A549 treated with GW870086 at 1 μM for 4 hours (cell line): ENCODE measurements at places on chromosomes 5 and 9. TPM values are rescaled to one million over a fixed set of nuclear protein-coding genes. Genes with fewer than 3 reads are reported as not detected.

Gene SHOC1
- total RNA-seq = 0.05 TPM in 1 of 5 replicates, not detected in the others

Gene SLC46A2
- not detected in 5 replicates for total RNA-seq

Gene CYSRT1
- 3.6 to 5.2 TPM (median 4.2 TPM) in 5 replicates for total RNA-seq

Gene NR2F1
- total RNA-seq = 3.2 to 6.4 TPM (median 4.3 TPM) in 5 replicates

Gene SVEP1
- 1.2 to 2.1 TPM (median 1.8 TPM) in 5 replicates for total RNA-seq

Gene HARS2
- total RNA-seq = 33.2 to 42.4 TPM (median 37.4 TPM) in 5 replicates

Gene PCDHB9
- total RNA-seq = 0.05 TPM in 1 of 5 replicates, not detected in the others

Gene TEK
- total RNA-seq = 0.07 to 0.16 TPM (median 0.11 TPM) in 5 replicates

Gene GPR150
- 0.08 to 0.27 TPM (median 0.21 TPM) in 3 of 5 replicates, not detected in the others for total RNA-seq

Gene P4HA2
- 44.8 to 51.8 TPM (median 50.6 TPM) in 5 replicates for total RNA-seq

Gene SEMA6A
- total RNA-seq = 0.06 to 0.27 TPM (median 0.11 TPM) in 4 of 5 replicates, not detected in the other

Gene ZDHHC11
- 12.3 to 21.6 TPM (median 17.7 TPM) in 5 replicates for total RNA-seq

Gene PCDHA10
- 0.03 to 0.05 TPM (median 0.04 TPM) in 4 of 5 replicates, not detected in the other for total RNA-seq

Gene PDE6A
- 0.09 to 0.28 TPM (median 0.23 TPM) in 5 replicates for total RNA-seq

Gene SLC27A6
- total RNA-seq = 0.03 to 0.08 TPM (median 0.05 TPM) in 3 of 5 replicates, not detected in the others

Gene NUP214
- total RNA-seq = 22.0 to 27.1 TPM (median 23.1 TPM) in 5 replicates

Gene GRPEL2
- 7.4 to 8.8 TPM (median 7.8 TPM) in 5 replicates for total RNA-seq

Gene INPP5E
- 14.2 to 20.7 TPM (median 19.7 TPM) in 5 replicates for total RNA-seq

Gene ANGPTL2
- not detected in 5 replicates for total RNA-seq

Gene C9orf152
- 0.05 to 0.13 TPM (median 0.07 TPM) in 5 replicates for total RNA-seq

Gene PCDHB10
- 0.05 TPM in 2 of 5 replicates, not detected in the others for total RNA-seq

Gene SLC1A3
- 0.07 to 0.09 TPM in 2 of 5 replicates, not detected in the others for total RNA-seq

Gene SH2D3C
- total RNA-seq = 0.06 to 0.07 TPM in 2 of 5 replicates, not detected in the others

Gene MOB3B
- 7.2 to 11.0 TPM (median 9.6 TPM) in 5 replicates for total RNA-seq

Gene PTTG1
- total RNA-seq = 194 to 270 TPM (median 207 TPM) in 5 replicates

Gene FBXL7
- total RNA-seq = 1.3 to 1.8 TPM (median 1.5 TPM) in 5 replicates

Gene CCDC180
- total RNA-seq = 0.54 to 0.94 TPM (median 0.72 TPM) in 5 replicates

Gene PRUNE2
- 0.06 to 0.23 TPM (median 0.13 TPM) in 4 of 5 replicates, not detected in the other for total RNA-seq

Gene SOX30
- total RNA-seq = 0.07 to 0.10 TPM in 2 of 5 replicates, not detected in the others

Gene GRIA1
- not detected in 5 replicates for total RNA-seq

Gene NUTM2F
- not detected in 5 replicates for total RNA-seq

Gene NR6A1
- 1.4 to 2.2 TPM (median 1.8 TPM) in 5 replicates for total RNA-seq

Gene SPINK6
- 0.49 to 0.87 TPM (median 0.64 TPM) in 3 of 5 replicates, not detected in the others for total RNA-seq

Gene ADAMTS13
- total RNA-seq = 0.37 to 1.1 TPM (median 0.52 TPM) in 5 replicates

Gene LRRC19
- total RNA-seq = not detected in 5 replicates

Gene DNM1
- 80.7 to 101 TPM (median 88.4 TPM) in 5 replicates for total RNA-seq

Gene UNC13B
- total RNA-seq = 8.6 to 11.2 TPM (median 10.1 TPM) in 5 replicates

Gene LCN2
- total RNA-seq = 2.4 to 6.8 TPM (median 3.2 TPM) in 5 replicates

Gene IL33
- 0.31 to 0.47 TPM (median 0.41 TPM) in 4 of 5 replicates, not detected in the other for total RNA-seq

Gene SRD5A1
- 17.1 to 31.8 TPM (median 29.1 TPM) in 5 replicates for total RNA-seq

Gene SV2C
- total RNA-seq = 0.03 TPM in 1 of 5 replicates, not detected in the others

Gene PPP2R2B
- 0.06 to 0.23 TPM (median 0.14 TPM) in 4 of 5 replicates, not detected in the other for total RNA-seq

Gene MAMDC2
- total RNA-seq = 0.19 to 0.32 TPM (median 0.23 TPM) in 5 replicates

Gene GADD45G
- total RNA-seq = 0.23 to 0.69 TPM (median 0.42 TPM) in 5 replicates
